Amniotic stem cell (primary cell): ENCODE measurements at places on chromosomes 4 and X.

GRCh38 chr4:14874990-14875389 lies 127.3 kb upstream of the CPEB2 start:
- no peak for DNase-seq

GRCh38 chrX:34426334-34426733 lies 230.8 kb downstream of the TMEM47 start:
- no peak for DNase-seq

- DNase-seq, result no peak
These were observed 893 bp upstream of the GAB3 start for GRCh38 chrX:154751669-154752271.

- no peak for DNase-seq
These were observed 82.2 kb downstream of the DCLK2 start for GRCh38 chr4:150160473-150160872.

DNA sequence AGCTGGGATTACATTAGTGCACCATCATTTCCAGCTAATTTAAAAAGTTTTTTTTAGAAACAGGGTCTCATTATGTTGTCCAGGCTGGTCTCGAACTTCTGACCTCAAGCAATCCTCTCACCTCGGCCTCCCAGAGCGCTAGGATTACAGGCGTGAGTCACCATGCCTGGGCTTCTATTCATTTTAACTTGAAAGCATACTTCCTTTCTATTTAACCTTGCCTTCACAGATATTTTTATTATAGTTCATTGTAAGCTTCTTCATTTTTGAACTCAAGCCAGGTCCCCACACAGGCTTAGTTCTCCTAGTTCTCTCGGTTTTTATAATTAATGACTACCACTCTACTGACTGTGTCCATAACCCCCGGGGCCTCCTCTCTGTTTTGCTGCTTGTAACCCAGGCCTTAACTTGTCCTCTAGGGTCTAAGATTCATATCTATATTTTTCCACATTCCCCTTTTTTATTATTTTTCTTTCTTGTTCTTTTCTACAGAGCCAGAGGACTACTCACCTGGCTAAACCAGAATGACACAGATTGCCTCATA lies 50.7 kb downstream of the SNX12 start:
- no peak for DNase-seq

GRCh38 chrX:106862972-106863688 lies 40.0 kb downstream of the RIPPLY1 start:
- no peak for DNase-seq

GRCh38 chr4:40856277-40856839 lies 106.6 kb downstream of the NSUN7 start:
- DNase-seq, result no peak

GRCh38 chr4:185822791-185823190 lies 10.8 kb upstream of the SORBS2 start:
- DNase-seq, result no peak

DNA sequence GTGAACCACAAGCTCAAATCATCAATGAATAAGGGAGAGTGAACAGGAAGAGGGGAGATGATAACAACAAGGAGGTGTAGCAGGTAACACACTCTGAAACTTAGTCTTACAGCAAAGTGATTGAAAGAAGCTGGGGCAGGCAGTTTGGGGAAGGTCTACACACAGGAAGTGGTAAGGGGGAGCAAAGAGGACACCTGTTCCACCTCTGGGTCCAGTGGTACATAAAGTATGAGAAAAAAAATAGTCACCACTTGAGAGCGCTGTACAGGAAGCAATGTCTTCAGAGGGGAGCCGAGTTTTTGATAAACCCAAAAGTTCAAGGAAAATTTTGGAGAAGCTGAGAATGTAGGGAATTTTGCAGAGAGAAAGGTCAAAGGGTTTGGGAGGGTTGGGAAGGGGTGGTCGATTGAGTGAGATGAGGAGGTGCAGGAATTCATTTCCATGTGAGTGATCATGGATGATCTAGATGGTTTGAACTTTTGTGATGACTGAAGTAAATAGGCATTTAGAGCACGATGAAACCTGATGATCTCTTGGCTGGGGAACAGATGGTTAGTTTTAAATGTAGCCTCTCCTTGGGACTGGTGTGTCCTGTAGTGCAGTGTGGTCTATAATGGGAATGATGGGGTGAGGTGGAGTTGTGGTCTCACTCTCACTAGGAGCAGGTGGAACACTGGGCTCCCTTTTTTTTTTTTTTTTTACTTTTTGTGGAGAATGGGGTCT lies 142.0 kb downstream of the RBMX2 start:
- DNase-seq, result no peak

GRCh38 chr4:152946446-152946845 lies 10.3 kb downstream of the FHDC1 start:
- no peak for DNase-seq

- DNase-seq, result no peak
These were observed 2666.6 kb downstream of the PCDH7 start for GRCh38 chr4:33386764-33387163.

DNA sequence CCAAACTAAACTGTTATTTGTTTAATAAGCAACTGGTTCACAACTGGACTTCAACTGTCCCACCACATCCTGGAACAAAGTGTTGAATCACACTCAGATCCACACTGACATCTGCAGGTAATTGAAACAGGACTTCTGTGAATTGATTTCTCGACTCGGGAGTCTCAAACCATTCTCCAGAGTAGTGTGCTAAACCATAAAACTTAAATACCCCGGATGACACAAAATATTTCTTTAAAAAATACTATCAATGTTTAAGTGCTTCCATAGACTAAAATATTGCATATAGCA lies 95.4 kb upstream of the PLAC1 start:
- no peak for DNase-seq

DNA sequence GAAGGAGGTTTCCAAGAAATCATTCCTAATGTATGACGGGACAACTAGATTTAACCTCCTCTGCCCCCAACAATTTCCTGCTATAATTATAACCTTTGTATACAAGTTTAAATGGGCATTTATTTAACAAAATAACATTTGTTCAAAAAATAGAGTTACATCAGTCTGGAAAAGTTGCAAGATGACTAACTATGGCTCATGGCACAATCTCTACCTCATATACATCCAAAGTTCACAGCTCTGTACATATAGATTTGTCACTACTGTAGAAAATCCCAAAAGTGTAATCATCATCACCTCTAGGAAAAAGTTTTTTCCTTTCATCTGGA lies 3.8 kb upstream of the RPS6KA3 start:
- no peak for DNase-seq

DNA sequence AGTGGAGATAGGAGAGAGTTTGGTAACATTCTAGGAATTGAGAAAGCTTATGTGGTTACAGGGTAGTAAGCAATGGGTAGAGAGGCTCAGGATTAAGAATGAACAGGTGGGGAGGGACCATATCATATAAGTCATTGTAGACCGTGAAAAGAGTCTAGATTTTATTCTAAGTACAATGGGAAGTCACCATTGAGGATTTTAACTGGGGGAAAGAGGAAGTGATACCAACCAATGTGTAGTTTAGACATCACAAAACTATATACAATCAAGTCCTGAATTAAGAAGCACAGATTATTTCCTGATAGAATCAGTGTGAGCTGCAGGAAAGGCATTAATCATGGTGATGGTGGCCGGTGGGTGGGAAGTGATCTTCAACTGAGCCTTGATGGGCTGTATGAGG lies 178.3 kb upstream of the ZIC3 start:
- DNase-seq, result no peak

DNA sequence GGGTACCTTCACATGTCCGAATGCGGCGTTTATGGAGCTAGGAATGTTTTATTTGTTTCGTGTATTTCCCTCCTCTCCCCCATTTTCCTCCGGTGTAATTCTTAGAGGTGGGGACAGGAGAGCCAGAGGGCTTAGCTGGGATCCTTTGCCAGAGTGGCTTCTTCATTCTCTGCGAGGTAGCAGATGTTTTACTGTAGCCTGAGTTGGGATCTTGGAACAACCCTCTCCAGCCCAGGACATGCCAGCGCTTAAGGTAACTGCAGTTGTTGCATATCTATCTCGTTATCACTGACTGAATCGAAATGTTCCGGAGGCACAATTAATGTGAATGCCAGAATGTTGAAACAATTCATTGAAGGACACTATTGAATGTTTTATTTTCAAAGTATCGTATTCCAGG lies 59.0 kb upstream of the DYNLT3 start:
- no peak for DNase-seq

DNA sequence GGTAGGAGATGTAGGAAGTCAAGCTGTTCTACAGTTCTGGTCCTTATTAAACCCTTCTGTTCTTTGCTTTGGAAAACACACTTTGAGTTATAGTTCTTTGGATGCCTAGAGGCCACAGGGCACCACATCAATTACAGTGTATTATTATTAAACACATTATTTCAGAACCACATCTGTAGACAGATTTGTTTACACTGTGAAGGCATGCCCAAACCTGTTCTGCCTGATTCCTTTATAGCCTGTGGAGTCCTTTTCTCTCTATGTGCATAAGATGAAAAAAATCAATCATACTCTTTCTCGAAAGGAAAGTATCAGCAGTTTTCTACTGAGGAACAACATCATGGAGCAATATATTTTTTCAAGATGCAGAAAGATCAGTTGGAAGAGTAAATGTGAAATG lies 371.3 kb upstream of the INTU start:
- no peak for DNase-seq

DNA sequence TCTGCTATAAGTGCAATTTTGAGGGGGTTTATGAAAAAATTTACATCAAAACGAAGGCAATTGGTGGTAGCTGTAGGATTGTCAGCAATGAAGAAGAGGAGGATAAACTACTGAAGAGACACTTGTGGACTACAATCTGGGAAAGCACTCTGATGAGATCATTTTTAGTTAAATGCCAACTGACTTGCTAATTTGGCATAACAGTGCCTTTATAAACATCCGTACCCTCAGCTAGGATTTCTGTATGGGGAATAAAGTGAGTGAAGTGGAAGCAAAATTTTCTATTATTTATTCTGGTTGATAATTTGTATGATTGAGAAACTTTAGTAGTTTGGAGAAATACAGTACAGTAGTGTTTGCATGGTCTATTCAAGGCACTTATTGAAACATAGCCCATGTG lies 11.2 kb upstream of the GNRHR start:
- DNase-seq, result no peak

DNA sequence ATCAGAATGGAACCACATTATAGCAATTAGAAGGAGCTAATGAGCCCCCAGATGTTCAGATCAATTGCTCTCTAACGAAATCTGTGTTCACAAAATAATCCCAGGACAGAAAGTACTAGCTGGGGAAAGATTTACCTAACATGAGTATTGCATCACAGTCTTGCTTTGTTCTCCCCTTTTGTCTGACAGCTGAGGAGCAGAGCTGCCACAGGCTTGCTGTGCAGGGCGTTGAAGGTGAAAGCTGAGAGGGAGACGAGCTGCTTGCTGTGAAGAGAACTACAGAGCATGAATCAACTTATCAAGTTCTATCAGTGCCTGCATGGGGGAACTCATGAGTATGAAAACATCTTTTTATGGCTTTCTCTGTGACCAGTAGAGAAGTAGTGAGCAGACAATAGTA lies 441.2 kb downstream of the CENPC start:
- no peak for DNase-seq

DNA sequence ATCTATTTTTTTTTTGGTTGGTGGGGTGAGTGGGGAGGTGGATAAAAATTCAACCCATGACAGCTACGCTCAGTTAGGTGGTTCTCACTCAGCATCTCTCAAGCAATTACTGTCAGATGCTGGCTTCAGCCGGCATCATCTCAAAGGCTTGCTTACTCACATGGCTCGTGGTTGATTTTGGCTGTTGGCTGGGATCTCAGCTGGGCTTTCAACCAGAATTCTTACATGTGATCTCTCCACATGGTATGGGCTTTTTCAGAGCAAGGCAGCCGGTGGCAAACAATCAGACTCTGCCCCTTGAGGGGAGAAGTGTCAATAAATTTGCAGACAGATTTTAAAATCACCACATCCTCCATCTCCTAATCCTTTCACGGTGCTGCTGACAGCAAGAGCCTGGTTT lies 47.2 kb downstream of the SLC34A2 start:
- peak; percentile 2 for DNase-seq

- no peak for DNase-seq
These were observed 1.9 kb downstream of the GK start for GRCh38 chrX:30654989-30655607.

- no peak for DNase-seq
These were observed 19.5 kb downstream of the L1CAM start for GRCh38 chrX:153866302-153867019.

DNA sequence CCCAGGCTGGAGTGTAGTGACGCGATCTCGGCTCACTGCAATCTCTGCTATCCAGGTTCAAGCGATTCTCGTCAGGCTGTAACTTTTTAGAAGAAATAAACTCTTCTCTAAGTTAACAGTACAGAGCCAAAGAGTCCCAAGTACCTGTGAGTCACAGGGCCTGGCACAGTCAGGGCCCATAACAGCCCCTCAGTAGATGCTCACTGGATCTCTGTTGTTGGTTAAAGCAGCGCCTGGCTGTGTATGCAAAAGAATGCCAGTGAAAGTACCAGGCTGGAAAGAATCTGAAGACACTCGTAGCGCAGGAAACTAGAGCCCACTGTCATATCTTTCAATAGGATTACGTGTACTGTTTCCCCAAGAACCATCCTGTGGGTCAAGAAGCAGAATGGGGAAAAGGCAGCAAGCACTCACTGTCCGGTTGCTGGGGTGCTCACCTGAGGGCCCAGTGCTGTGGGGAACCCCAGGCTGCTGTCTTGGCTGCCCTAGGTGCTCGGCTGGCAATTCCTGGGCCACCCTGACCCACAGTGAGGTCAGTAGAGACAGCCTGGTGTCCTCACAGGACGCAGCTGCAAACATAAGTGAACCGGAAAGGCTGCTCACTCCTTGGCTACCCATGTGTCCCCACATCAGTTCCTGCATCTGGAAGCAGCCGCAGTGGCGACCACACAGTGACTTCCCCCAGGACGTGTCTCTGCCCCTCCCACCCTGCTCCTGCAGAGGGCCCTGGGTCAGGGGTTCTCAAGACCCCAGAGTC lies 3.1 kb upstream of the SLBP start:
- DNase-seq, result no peak

GRCh38 chr4:574346-575161 lies 1.5 kb downstream of the TMEM271 start:
- no peak for DNase-seq

DNA sequence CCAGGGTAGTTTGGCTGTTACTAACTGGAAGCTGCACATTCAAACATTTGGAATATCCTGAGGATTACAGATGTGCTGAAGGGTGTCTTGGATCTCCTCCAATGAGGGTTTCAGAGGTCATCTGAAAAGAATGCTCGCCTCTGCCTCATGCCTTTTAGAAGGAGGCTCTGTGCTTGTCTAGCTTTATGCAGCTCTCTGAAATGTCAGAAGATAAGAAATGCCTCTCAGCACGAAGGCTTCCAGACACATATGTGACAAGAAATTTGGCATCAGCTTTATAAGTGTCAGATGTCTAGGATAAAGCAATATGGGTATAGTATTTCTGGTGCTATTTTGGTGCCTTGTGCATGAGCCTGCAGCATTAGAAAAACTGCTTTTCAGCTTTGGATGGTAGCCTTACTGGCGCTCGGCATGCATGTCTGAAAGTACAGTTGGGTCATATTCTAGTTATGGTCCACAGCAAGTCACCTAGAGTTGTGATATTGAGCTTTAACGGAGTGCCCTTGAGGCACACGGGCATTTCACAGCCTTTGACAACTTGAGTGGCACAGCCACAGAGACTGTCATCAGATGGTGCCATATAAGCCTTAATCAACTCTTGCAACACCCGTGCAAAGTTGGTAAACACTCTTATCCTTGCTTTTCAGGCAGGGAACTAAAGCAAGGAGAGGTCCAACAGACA lies 70.8 kb upstream of the PGRMC2 start:
- peak; percentile 43 for DNase-seq

- DNase-seq, result no peak
These were observed 25.2 kb upstream of the PLAC1 start for GRCh38 chrX:134683351-134684005.
